Mononuclear cell (primary cell): ENCODE measurements at places on chromosomes 12 and 14. TPM values are rescaled to one million over a fixed set of nuclear protein-coding genes. Genes with fewer than 3 reads are reported as not detected.

Gene KANSL2
- total RNA-seq: 195 TPM

Gene GLT8D2
- not detected for total RNA-seq

Gene PPP4R4
- 0.84 TPM for total RNA-seq

Gene SLC25A47
- total RNA-seq: 0.10 TPM

Gene SERPINA5
- total RNA-seq: not detected

Gene GLS2
- 1.2 TPM for total RNA-seq

Gene OVCH1
- not detected for total RNA-seq

Gene CHGA
- not detected for total RNA-seq

Gene TAC3
- total RNA-seq: not detected

Gene STAC3
- total RNA-seq: 3.1 TPM

Gene AICDA
- total RNA-seq: not detected

Gene PRIM1
- total RNA-seq: 8.6 TPM

Gene TBC1D30
- total RNA-seq: 2.4 TPM

Gene ADAM21
- not detected for total RNA-seq

Gene SLC6A12
- total RNA-seq: 0.73 TPM

Gene P2RX2
- 0.10 TPM for total RNA-seq

Gene NGB
- total RNA-seq: not detected

Gene OR4K14
- total RNA-seq: not detected

Gene SPRYD3
- 9.4 TPM for total RNA-seq

Gene NEUROD4
- not detected for total RNA-seq

Gene SYNDIG1L
- not detected for total RNA-seq

Gene RNF212B
- total RNA-seq: 0.10 TPM

Gene CCDC88C
- total RNA-seq: 174 TPM

Gene TMEM52B
- 1.4 TPM for total RNA-seq

Gene KRT6A
- not detected for total RNA-seq

Gene NTF3
- not detected for total RNA-seq

Gene TMEM229B
- 8.2 TPM for total RNA-seq

Gene ANKS1B
- 0.21 TPM for total RNA-seq

Gene IL31
- total RNA-seq: not detected

Gene METTL17
- 50.6 TPM for total RNA-seq

Gene MORN3
- total RNA-seq: 3.6 TPM

Gene IRF2BPL
- 36.1 TPM for total RNA-seq

Gene TSPAN19
- not detected for total RNA-seq

Gene PLEKHD1
- 0.31 TPM for total RNA-seq

Gene MYRFL
- 0.10 TPM for total RNA-seq

Gene ITGB7
- 49.8 TPM for total RNA-seq

Gene RTL1
- not detected for total RNA-seq

Gene NPAS3
- not detected for total RNA-seq
